ENCODE measurements at places on chromosomes 1 and 21.

DNA sequence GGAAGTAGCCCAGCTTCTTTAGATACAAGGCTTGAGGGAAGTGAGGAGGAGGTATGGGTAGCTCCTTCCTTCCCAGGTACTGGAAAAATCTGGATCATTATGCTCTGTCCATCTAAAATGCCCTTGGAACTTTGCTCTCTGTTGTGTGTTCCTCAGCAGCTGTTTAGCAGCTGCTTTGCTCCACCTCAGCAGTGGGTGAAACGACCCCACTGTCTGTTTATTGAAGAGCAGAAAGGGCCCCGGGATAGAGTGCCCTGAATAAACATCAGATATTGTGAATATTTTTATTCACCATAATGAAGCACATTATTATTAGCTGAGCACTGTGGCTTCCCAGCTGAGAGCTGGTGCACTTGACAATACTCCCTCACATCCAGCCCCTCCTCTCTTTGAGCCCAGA lies 237.9 kb downstream of the PBX1 start:
- DNase-seq = no peak

GRCh38 chr1:153307221-153307600 lies 5.5 kb downstream of the PGLYRP3 start:
- DNase-seq = no peak

DNA sequence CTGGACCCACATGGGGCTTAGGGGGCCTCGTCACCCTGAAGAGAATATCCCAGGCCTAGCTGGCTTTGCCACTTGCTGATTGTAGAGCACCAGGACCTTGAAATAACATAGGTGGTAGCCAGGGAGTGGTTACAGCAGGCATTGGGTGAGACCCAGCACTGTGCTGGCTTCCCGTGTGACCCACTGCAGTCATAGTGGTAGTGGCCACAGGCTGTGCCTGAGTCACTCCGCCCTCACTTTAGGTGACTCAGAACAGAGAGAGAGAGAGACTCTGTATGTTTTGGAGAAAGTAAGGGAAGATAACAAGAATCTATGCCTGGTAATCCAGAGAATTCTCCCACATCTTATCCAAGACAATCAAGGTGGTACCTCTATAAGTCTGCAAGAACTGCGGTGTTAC lies 98.7 kb upstream of the LHX8 start:
- no peak for DNase-seq

- no peak for DNase-seq
These were observed 69.4 kb upstream of the VAV3 start for GRCh38 chr1:108034396-108034795.

DNA sequence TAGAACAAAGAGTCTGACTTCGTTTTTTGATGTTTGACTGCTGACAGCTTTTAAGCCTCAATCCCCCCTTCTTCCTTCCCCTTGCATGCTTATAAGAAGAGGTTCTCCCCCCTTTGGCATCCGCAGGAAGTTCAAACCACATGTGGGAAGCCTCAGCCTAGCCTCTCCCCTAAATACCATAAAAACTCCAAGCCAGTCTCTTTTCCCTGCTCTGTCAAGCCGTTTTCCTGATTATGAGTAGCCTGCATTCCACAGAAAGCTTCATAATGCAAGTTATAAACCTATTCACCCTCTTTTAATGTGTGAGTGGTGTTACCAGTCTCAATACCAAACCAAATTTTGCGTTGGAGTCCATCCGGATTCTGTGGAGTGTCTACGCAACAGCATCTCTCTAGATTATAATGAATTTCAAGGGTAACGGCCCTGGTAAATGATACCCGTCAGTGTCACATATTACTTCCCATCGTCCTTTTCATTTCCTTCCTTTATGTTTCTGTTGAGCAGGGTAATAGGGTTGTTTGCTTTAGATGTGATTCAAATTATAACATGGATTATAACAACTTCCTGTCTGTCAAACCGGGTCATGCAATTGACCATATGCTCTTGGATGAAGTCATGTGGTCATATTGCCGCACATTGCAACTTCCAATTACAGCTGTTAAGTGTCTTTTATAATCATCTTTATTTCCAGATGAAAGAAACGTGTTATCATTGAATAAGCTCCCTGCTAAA lies 717.5 kb downstream of the RWDD3 start:
- DNase-seq = no peak

DNA sequence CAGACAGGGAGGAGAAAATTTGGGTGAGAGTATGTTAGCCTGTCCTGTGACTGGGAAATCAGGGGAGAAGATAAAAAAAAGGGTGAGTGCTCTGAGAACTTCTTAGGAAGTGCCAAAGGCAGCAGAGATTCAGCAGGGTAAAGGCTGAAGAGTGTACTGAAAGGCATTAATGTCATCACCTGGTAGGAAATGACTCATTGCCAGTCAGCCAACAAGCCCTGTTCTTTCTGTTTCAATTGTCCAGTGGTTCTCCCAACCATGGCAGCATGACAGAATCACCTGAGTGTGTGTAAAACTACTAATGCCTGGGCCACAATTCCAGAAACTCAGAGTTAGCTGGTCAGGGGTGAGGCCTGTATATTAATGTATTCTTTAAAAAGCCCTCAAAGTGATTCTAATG lies 83.5 kb downstream of the INTS7 start:
- DNase-seq = no peak

GRCh38 chr1:48750109-48750508 lies 26.6 kb downstream of the BEND5 start:
- DNase-seq = no peak

DNA sequence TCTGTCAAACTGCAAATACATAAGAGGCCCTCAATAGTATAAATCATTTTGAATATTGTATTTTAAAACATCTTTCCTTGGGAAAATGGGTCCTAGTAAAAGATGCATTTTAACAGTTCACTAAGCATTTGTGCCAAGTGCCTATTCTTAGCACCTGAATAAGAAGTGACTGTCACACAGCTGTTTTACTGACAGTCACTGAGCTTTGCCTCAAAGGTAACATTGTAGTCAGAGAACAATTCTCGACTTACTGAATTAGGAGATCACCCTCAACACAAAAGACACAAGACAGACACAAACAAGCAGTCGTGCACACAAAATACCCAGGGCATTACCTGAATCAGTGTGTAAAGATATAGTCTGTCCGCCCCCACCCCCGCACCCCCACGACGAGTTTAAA lies 408 bp downstream of the ESRRG start:
- DNase-seq = no peak

DNA sequence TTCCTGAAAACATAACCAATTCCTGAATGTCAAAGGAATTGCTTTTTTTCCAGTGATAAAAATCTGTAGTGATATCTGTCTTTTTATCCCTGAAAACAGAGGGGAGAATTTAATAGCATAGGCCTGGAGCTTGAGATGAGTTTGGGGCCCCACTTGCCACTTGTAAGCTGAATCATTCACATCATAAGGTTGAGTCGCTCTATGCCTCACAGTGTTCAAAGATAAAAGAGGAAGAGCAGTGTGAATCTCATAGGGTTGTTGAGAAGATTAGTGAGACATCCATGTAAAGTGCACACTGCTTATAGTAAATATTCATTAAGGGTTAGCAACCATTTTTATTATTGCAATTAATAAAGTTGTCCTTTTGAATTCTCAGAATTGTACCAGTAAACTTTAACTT lies 271.3 kb downstream of the DNM3 start:
- no peak for DNase-seq

- DNase-seq = no peak
These were observed 69.8 kb downstream of the HFM1 start for GRCh38 chr1:91334856-91335255.

GRCh38 chr1:145990249-145990855 lies 6.0 kb downstream of the TXNIP start:
- no peak for DNase-seq

DNA sequence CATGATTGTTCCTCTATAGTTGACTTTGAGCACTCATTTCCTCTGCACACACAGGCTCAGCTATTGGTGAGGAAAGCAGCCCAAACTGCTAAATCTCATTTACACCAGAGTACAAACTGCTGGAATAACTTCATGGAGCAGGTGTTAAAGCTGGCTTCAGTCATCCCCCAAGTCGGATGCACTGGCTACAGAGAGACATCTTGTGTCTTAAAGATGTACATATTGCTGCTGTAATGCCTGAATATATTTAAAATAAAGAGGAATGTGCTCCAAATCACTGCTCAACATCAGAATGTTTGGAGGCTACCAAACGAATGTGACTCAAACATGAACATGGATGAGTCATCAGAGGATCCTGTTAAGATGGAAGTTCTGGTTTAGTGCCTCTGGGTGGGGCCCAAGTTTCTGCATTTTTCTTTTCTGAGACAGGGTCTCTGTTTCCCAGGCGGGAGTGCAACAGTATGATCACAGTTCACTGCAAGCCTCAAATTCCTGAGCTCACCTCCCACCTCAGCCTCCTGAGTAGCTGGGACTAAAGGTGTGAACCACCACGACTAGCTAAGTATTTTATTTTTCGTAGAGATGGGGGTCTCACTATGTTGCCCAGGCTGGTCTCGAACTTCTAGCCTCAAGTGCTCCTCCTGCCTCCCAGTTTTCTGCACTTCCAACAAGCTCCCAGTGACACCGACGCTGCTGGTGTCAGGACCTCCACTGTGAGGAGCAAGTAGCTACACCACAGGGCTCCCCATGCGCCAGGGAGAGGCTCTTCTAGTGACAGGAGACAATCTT lies 79.0 kb upstream of the KRTAP19-8 start:
- DNase-seq = no peak

- DNase-seq = no peak
These were observed 52.8 kb downstream of the IGSF21 start for GRCh38 chr1:18160290-18160942.

DNA sequence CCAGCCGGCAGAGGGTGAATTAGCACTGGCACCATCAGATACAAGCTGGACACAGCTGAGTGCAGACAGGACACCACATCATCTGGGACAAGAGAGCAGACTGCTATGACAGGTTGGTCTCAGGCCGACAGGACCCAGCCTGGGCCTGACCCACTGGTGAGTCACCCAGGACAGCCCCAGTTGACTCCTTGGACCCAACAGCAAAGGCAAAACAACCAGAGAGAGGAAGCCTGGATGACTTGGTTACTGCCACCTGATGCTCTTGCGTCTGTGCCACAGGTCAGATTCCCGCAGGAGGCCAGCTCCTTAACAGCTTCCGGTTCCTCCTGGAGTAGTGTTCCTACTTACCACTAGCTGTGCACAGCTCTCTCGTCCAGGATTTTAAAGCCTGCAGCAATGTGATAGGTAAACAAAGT lies 18.5 kb downstream of the CCN1 start:
- DNase-seq = no peak

DNA sequence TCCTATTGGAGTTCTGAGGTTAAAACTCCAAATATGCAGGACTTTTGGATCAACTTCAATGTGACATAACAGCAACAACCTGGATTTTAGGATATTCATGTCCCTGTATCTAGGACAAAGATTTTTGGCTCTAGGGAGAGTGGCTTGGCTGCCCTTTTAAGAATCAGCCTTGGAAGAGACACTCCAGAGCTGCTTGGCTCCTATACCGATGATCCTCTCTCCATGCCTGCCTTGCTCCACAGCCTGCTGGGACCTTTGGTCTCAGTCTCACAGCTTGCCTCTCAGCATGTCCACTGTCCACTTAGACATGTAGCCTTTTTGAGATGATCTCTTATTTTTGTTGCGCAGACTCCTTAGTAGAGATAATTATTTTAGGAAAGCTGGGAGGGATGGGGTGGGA lies 4.5 kb upstream of the FCMR start:
- no peak for DNase-seq

- DNase-seq = no peak
These were observed 53.5 kb downstream of the FOXD2 start for GRCh38 chr1:47491341-47491753.

- DNase-seq = no peak
These were observed 15.1 kb upstream of the SERTAD4 start for GRCh38 chr1:210217482-210217881.

DNA sequence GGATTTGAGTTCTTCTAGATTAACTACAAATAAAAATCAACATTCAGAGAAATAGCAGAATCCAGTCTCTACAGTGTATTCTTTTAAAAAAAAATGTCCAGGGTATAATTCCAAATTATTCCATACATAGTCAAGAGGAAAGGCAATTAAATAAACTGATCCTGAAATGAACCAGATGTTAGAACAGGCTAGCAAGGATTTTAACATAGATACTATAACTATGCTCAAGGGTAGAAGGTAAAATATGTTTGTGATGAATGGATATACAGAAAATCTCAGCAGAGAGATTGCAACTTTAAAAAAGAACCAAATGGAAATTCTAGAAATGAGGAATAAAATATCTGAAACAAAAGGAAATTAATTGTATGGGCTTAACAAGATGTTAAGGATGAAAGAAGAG lies 32.4 kb downstream of the CYYR1 start:
- no peak for DNase-seq

GRCh38 chr1:52041551-52042185 lies 8.1 kb upstream of the KTI12 start:
- no peak for DNase-seq

GRCh38 chr1:205232945-205233397 lies 5.2 kb downstream of the TMCC2 start:
- DNase-seq = no peak

DNA sequence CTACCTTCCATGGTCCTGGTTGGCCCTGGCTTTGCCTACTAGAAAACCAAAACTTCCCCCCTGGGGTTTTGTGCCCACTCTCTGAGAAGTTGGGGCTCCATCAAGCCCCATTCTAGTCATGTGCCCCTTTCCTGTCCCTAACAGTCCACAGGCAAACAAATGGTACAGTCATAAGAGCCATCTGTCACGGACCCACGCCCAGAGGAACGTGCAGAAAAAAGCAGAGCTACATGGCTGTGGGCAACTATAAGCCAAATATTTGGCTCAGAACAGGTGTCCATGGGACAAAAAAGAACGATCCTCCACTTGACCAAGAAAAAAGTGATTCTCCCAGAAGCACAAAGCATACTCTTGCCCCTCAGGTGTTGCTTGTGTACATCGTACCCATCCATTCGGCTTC lies 14.6 kb upstream of the TRNAU1AP start:
- DNase-seq = no peak

GRCh38 chr1:191709215-191709614 lies 449.0 kb upstream of the RGS18 start:
- DNase-seq = no peak

- no peak for DNase-seq
These were observed 52.9 kb downstream of the ACBD3 start for GRCh38 chr1:226133504-226134123.

GRCh38 chr1:26996024-26996423 lies 2.5 kb downstream of the TRNP1 start:
- no peak for DNase-seq

GRCh38 chr1:101174722-101175121 lies 62.1 kb upstream of the S1PR1 start:
- no peak for DNase-seq

- no peak for DNase-seq
These were observed 8.1 kb upstream of the LBR start for GRCh38 chr1:225435957-225436392.
